ENCODE measurements at places on chromosomes 2 and 18. TPM values are rescaled to one million over a fixed set of nuclear protein-coding genes. Genes with fewer than 3 reads are reported as not detected.

The PNO1 gene
- polyA plus RNA-seq, result 23.3 TPM

The FBXO41 gene
- 0.44 TPM for polyA plus RNA-seq

The RBMS1 gene
- polyA plus RNA-seq, result 87.1 TPM

The TUBA4B gene
- polyA plus RNA-seq, result not detected

The ITGB6 gene
- polyA plus RNA-seq, result not detected

The LGALSL gene
- polyA plus RNA-seq, result 0.60 TPM

The SERPINB5 gene
- polyA plus RNA-seq, result not detected

The ZAP70 gene
- polyA plus RNA-seq, result not detected

The OSR1 gene
- 21.1 TPM for polyA plus RNA-seq

The PCGF1 gene
- polyA plus RNA-seq, result 24.8 TPM

The CHST10 gene
- polyA plus RNA-seq, result 4.7 TPM

The SEMA4F gene
- polyA plus RNA-seq, result 5.6 TPM

The TMEM200C gene
- not detected for polyA plus RNA-seq

The KIAA1328 gene
- 3.9 TPM for polyA plus RNA-seq

The MYO1B gene
- polyA plus RNA-seq, result 126 TPM

The BBS5 gene
- polyA plus RNA-seq, result 4.5 TPM

The FOXI3 gene
- not detected for polyA plus RNA-seq

The PROKR1 gene
- polyA plus RNA-seq, result not detected

The EGR4 gene
- polyA plus RNA-seq, result 0.08 TPM

The ALKAL2 gene
- polyA plus RNA-seq, result not detected

The CNOT9 gene
- polyA plus RNA-seq, result 34.8 TPM

The GCG gene
- polyA plus RNA-seq, result not detected

The ALPP gene
- not detected for polyA plus RNA-seq

The ITGA6 gene
- polyA plus RNA-seq, result 20.3 TPM

The DQX1 gene
- polyA plus RNA-seq, result not detected

The L3MBTL4 gene
- polyA plus RNA-seq, result not detected

The UGT1A10 gene
- not detected for polyA plus RNA-seq

All from GM23248 (cell line).